ENCODE measurements at places on chromosomes 3 and 15.

DNA sequence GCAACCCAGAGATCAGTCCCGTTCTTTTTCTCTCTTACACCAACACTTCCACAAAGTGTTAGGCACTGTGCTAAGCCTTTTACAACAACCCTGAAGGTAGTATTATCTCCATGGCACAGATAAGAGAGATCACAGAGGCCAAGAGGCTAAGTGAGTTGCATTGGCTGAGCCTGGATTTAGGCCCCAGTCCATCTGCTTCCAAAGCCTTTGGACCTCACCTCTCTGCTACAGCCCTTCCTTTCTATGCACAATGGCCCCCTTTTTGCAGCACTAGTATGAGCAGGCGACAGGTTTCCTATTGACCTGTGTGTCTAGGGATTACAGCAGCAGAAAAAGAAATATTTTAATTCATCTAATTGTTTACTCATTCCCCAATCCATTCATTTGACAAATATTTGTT, 76.2 kb downstream of the CRYGS start:
- no peak for DNase-seq

GRCh38 chr3:7632305-7632704, 771.4 kb downstream of the GRM7 start:
- DNase-seq: no peak

DNA sequence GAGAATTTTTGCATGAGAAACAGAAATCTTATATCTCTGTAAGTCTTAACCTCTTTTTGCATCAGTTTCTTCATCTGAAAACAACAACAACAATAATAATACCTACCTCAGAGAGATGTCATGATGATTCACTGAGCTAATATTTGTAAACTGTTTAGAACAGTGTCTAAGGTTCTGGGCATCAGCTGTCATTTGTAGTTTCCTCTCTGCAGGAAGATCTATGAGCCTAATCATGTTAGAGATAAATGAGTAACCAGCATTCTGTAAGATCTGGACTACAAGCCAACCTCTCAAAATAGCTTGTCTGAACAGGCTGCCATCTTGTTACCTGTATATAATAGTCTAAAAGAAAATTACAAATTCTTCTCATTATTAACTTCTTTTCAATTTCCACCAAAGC, 383.0 kb upstream of the RORA start:
- DNase-seq: no peak

DNA sequence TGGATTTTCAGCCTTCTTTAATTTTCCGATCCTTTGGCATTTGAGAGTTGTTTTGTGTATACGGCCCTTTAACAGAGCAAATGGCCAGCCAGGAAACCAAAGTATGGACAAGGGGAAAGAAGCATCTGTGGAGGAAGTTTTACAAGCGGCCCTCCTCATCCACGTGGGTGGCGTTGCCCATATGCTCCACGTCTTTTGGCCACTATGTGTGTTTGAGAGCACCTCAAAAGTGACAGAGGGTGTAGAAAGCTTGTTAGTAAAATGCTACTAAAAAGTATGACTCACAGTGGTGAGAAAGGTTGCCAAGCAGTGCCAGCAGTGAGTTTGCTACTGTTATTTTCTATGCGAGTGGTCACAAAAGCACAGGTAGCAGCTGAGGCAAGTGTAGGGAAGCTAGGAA, 451.8 kb upstream of the NPAP1 start:
- no peak for DNase-seq

DNA sequence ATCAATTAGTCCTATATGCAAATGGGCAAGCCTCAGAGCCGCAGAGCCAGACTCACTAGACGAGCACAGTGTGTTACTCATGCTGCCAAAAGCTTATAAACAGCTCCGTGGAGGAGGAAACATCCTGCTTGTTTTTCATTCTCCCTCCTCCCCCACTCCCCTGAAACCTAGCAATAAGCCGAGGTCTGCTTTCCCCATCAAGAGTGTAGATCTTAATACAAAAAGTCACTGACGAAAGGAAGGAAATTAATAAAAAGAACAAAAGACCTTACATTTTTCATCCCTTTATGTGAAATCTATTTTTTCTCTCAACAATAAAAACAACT, 88.5 kb downstream of the XXYLT1 start:
- DNase-seq: no peak

GRCh38 chr3:36443028-36443686, 62.9 kb downstream of the STAC start:
- DNase-seq: no peak

- no peak for DNase-seq
Measured at GRCh38 chr3:48215876-48216275, 7.4 kb upstream of the CAMP start.

- DNase-seq: peak; percentile 23
Measured at GRCh38 chr3:4981665-4982494, 2.6 kb downstream of the BHLHE40 start.

- DNase-seq: peak; percentile 4
Measured at GRCh38 chr3:3893590-3893989, 94.4 kb downstream of the LRRN1 start.

All from head of caudate nucleus (tissue), 42 donors.